CD4-positive, alpha-beta T cell treated with Interferon gamma for 1 hour (primary cell): ENCODE measurements at places on chromosomes 16 and 17.

DNA sequence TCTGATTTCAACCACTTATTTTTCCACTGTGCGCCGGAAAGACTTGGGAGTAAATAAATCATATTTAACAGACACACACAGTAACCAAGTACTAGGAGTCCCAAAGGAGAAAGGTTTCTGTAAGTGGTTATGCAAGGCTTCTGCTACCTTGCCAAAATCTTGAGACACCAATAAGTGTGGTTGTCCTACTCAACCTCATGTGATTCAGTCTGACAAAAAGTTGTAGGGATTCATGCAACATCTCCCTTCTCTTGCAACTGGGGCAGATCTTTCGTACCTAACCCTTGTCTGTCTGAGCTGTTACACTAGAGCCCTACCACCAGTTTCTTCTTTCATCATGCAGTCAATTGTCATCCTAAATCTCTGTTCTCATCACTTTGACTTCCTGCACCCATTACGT lies 69.9 kb upstream of the NUDT7 start:
- DNase-seq, result no peak

GRCh38 chr16:86455116-86455515 lies 55.2 kb upstream of the FOXF1 start:
- no peak for DNase-seq

- no peak for DNase-seq
Measured at GRCh38 chr17:82655523-82655922, 7.3 kb upstream of the WDR45B start.

DNA sequence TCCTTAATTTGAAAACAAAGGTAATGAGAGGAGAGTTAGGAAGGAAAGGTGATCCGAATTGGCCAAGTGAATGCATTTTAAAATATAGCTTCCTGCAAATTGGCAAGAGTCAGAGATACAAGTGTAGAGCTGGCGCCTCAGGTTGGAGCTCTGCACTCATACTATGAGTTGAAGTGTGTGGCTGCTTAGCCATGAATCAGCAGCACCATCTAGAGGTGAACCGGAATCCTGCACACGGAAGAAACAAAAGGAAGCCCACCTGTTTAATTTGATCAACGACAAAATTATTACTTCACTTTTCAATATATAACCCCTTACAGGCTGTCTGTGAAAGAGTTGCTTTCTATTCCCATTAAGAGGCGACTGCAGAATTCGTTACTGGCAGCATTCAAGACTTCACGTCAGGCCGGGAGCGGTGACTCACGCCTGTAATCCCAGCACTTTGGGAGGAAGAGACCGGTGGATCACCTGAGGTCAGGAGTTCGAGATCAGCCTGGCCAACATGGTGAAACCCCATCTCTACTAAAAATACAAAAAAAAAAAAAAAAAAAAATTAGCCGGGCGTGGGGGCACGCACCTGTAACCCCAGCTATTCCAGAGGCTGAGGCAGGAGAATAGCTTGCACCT lies 1253.7 kb upstream of the CDH8 start:
- no peak for DNase-seq

DNA sequence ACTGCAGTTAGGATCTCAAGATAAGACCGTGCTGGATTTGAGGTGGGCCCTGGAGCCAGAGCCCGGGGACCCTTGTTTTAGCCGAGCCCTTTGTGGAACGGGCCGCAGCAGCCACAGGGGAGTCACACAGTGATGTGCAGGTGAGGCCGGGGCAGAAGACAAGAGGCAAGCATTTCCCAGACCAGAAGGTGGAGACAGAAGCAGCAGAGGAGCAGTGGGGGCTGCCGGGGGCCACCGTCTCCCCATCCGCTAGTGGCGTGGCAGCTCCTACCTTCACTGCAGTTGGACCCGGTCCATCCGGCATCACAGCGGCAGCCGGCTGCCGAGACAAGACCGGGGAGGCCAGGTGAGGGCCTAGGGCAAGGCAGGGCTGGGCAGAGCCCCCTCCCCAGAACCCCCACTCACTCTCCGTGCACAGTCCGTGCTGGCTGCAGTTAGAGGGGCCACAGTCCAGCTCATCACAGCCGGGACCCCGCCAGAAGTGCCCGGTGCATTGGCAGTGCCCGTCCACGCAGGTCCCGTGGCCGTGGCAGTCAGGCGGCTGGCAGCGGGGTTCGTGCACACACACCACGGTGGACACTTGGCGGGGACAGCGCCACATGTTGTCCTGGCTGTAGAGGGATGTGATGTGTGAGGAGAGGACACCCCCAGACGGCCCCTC lies 6.0 kb downstream of the NAGPA start:
- DNase-seq, result no peak

DNA sequence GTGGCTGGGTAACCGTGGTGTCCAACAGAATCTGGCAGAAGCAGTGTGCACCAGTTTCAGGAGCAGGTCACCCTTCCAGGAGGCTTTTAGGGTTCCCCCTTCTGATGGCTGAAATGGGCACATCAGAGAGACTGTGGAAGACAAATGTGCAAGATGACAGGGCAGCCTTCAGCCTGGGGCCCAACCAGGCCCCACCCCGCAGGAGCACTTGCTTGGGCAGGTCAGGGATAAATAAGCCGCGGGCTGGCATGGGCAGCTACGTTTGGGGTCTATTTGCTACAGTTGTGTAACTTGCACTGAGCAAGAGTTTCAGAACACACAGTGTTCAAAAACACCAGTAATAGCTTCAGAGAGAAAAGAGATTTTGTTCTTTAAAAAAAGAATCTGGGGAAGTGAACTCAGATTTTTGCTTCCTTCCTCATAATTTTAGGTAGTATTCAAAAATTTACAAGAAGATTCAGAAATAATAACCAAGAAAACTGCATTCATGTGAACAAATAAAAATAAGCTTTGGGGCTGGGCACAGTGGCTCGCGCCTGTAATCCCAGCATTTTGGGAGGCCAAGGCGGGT lies 44.9 kb upstream of the BAHCC1 start:
- DNase-seq, result no peak

GRCh38 chr17:10144456-10144855 lies 54.0 kb downstream of the GAS7 start:
- no peak for DNase-seq

DNA sequence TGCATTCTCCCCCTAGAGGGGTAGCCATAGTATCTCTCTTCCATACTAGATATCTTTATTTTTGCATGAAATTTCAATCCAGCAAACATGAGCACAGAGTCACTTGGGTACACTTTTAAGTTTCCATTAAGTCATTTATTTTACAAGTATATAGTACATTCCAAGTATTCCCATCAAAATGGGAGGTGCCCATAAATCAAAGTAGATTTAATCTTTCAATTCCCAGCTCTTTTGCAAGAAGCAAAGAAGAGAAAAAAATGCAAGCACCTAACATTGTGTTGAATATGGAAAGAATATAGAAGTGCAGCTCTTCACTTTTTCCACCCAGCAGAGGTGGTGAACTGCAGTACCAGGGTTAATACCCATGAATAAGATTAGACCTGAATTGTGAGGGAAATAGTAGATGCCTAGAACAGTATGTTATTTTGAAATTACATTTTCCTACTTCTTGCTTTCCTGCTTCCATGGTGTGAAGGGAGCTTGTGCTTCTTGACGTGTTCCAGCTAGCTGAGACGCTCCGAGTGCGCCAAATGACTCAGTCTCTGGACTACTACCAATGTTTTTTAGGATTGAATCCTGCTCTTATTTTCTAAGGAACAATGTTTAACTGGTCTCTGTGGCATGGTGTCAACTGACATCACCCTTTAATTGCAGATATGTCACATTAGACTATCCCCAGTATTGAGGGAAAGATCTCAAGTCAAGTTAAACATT lies 151.1 kb upstream of the MAF start:
- DNase-seq, result no peak

GRCh38 chr16:86856946-86857586 lies 278.7 kb downstream of the FOXL1 start:
- DNase-seq, result no peak

GRCh38 chr16:50402298-50402895 lies 33.6 kb upstream of the BRD7 start:
- DNase-seq, result no peak

- no peak for DNase-seq
Measured at GRCh38 chr17:7174603-7175326, 4.4 kb downstream of the ASGR1 start.

DNA sequence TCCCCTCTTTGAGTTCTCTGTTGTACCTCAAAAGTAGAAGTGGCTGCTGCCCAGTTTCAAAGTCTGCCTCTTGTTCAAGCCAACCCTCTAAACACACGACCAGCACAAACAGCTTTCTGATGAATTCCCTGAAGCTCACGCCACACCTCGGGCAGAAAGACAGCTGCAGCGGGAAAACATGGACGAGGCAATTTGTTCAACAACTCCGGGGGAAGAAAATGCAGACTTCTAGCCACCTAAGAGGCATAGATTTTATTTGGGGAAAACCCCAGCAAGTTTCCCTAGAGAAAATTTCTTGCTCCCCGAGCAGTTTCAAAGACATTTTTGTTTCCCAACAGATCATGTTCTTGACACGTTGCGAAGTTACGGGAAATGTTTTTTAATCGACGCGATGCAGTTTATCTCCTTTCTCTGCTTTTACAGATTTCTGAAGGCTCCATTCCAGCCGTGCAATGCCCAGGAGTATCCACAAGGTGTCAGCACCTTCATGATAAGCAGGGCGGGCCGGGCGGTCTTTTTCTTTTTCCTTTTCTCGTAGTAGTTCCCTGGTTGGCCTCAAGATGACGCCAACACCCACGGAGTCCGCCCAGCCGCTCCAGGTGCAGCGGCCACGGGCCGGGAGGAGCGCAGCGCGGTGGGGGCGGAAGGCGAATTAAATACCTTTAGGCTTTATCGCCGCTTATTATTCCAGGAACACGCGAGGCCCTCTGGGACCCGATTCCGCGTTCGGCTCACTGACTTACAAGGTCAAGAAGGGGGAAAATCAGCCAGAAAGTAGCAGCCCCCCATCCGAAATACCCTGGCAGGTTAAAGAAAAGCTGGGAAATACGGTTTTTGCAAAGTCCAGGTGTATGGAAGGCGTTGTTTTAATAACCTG lies 2.9 kb upstream of the FOXC2 start:
- peak; percentile 83 for DNase-seq

DNA sequence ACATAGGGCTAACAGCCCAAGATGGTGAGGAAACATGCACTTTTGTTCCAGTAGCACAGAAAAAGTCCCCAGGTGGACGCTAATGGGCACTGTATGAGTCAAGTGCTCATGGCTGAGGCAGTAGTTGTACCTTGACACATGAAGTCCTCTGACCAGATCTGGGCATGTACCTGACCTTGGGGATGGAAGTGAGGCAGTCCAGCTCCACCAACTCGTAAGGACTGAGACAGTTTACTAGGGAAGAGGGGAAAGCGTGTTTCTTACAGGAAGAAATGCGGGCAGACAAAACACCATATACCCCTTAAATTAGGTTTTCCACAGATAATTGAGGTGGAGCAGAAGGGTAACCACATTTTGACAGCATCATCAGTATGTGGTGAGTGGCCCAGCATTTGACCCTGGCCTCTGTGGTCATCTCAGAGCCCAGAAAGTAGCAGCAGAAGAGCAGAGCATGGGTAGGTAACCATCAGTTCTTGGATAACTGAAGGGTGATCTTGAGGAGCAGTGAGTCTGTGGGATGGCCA lies 32.4 kb upstream of the METTL9 start:
- no peak for DNase-seq

- no peak for DNase-seq
Measured at GRCh38 chr16:71796501-71797097, 12.0 kb downstream of the AP1G1 start.

DNA sequence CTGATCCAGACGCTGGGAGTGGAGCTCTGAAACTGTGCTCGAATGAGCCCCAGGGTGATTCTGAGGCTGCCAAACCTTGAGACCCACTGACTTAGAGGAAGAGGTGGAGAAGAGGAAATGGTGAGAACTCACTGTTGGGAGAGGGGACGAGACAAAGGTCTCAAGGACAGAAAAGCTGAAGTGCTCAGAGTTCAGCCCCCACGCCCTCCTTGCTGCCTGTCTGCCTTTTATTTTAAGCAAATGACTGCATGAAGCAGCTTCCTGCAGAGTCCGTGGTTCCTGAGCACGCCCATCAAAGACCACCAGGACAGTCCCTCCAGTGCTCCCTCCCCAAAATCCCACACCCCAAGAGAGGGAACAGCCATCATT lies 20.4 kb downstream of the COTL1 start:
- DNase-seq, result peak; percentile 54

DNA sequence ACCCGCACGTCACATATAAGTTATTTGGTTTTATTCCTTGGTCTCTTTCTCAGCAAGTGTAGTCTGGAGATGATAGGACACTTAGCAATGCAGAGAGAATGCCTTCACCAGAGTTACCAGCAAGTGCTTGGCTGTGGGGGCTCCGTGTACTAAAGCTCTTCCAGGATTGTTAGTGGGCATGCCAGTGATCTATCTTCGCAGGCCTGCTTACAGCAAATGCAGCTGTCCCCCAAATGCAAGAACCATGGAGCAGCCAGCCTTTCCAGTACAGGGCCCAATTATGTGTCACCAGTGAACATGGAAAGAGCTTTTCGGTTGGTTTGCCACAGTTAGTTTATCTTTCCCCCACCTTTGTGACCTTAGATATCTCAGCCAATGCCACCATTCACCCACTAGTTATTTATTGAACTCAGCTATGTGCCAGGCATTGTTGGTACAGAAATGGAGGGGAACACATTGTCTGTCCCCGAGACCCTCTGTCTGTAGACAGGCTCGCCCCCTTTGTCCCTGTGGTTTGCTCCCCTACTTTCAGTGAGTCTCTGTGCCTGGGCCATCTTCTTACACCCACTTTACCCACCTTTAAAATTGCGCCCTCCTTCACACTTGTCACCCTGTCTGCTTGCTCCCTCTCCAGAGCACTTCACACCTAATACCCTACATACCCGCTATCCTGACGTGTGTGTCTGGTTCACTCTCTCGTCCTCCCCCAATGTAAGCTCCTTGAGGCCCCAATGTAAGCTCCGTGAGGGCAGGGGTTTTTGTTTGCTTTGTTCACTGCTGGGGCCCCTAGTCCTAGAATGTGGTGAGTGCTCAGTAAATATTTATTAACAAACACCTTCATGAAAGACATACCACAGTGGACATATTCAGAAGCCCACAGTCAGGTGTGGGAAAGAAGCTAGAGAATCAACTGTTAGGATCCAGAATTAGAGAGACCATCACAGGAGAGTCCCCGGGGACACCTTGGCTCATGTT lies 13.3 kb downstream of the USP10 start:
- DNase-seq, result no peak

DNA sequence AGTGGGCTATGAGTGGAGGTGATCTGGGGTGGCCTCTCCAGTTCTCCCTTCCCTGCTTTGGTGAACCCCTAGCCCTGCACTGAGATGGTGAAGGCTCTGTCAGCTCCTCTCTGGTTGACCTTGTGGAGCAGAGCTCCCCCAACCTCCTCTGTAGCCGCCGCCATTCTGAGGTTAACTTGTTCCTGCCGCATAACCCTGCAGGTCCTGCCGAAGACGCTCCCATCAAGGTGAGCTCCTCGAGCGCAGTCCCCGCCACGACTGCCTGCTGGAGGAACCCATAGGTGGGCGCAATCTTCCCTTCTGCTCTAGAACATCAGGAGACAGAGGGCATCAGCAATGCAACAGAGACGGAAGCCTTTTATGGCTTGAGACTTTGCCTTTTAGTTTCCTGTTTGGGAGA lies 15.2 kb upstream of the SLC47A2 start:
- no peak for DNase-seq
